ENCODE measurements at places on chromosomes 7 and 10.

DNA sequence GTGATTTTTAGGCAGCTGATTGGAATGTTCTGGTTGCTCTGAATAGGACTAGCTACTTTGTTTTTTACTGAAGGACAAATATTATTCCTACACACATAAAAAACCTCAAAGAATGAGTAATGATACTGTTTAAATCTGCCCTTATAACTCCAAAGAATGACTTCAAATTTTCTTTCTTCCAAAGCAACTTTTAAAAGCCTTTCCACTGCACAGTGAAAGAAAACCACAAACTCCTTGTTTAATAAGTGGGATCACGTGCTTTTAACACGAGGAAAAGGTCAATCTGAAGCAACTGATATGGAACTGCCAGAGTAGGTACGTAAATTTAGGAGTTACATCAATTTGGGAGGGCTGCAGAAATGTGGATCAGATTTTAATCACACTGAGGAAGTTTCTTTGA, 8.0 kb upstream of the PRKCQ start:
- DNase-seq: no peak

DNA sequence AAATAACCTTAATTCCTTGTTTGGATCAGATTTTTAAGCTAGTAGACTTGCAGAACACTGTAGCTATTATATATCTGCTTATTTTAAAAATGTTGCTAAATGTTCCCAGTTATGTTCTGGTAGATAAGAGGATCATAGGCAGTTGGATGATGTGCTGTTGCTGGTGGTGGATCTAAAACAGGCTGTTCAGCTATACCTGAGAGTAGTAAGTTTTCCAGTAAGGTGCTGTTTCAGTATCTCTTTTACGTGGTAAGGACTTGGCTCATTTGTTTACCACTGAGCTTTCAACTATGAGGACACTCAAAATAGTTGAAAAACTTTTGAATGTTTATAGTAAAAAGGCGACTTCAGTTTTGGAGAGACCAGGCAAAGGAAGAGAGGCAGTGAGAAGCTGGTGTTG, 180.9 kb downstream of the CDK14 start:
- DNase-seq: no peak

- no peak for DNase-seq
Observed at GRCh38 chr10:283140-283479, 147.9 kb downstream of the ZMYND11 start.

- no peak for DNase-seq
Observed at GRCh38 chr7:47873762-47874161, 74.5 kb downstream of the PKD1L1 start.

DNA sequence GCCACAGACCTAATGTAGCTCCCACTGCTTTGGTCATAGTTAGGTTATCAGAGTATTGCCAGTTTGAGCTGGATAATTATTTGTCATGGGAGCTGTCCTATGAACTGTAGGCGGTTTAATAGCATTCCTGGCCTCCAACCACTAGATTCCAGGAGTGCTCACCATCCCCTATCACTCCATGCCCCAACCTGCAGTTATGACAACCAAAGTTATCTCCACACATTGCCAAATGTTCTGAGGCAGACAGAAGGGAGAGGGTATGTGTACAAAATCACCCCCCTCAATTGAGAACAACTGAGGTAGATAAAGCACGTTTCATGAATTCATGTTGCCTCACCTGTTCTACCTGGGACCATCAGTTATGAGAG, 119.0 kb upstream of the CACUL1 start:
- DNase-seq: no peak

Measured in NCI-H187 (cell line).